ENCODE measurements at places on chromosomes 2 and 18.

DNA sequence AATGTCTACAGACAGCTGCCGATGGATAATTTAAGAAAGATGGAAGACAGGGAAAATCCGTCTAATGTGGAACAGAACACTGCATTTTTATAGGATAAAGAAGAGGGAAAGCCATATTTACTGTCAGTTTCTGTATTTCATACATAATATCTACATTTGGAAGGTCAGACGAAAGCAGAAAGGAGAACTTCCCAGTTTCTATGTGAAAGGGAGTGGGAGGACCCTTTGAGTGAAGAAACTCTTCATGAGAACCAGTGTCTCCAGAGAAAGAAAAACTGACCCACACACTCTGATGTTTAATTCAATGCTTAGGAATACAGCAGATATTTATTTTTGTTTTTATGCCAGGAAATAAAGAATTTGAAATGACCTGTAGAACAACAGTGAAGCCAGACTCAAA is 127.2 kb downstream of the CALCRL start:
- no peak for DNase-seq

DNA sequence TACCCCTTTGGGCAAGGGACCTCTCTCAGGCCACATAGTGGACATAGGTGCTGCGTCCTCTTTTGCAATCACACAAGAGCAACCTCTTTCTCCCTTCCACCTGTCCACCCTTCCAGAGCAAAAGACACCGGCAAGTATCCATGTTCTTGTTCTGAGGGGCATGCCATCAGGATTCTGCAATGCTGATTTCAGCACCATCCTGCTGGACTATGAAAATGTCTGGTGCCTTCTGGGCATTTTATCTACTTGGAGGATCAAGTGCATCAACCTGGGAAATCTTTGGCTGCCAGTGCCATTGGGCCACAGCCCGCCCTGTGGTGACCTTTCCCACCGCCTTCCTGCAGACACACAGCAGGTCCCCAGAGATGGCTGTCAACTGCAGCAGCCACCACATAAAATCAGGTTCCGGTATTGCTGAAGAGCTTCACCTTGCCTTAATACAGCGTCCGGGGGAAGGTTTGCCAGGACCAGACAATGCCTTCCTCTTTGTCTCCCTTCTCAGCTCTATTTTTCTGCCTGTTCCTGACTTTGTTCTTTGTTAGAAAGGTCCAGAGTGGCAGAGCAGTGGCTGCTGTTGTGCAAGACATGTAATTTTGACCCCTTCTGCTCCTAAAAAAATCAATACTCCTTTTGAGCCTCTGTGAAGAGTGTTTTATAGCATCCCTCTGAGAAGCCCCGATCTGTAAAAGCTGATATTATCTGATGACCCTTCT is 18.5 kb upstream of the BOD1L2 start:
- no peak for DNase-seq

DNA sequence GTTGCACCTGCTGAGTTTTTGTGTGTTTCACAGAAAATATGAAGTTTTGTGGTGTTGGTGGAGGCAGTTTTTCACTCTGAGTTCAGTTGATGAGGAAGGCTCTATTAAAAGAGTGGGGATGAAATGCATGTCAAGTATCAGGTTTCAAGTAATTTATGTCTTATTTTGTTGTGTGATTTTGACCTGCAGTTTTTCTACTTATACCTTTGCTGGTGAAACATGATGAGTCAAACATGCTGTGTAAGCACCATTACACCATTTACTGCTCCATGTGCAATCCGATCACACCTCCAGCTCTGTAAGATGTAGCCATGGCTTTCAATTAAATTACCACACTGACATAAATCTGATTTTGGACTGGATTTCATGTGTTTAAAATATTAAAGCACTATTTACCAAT is 174.5 kb upstream of the ZEB2 start:
- no peak for DNase-seq

DNA sequence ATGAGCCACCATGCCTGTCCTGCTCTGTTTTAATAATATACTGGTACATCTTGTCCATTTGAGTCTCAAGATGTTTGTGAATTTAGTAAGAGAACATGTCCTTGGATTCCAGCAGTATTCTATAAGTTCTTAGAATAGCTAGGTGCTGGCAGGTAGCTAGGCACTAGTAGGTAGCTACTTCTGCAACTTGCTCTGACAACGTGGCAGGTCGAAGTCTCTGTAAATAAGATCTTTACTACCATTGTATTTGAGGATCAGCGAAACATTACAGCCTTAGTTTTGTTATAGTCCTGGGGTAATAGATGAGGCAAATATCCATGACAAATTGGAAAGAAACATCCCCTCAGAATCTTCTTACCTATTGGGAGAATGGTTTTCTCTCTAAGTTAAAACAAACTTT is 14.2 kb upstream of the PRELID3A start:
- no peak for DNase-seq

DNA sequence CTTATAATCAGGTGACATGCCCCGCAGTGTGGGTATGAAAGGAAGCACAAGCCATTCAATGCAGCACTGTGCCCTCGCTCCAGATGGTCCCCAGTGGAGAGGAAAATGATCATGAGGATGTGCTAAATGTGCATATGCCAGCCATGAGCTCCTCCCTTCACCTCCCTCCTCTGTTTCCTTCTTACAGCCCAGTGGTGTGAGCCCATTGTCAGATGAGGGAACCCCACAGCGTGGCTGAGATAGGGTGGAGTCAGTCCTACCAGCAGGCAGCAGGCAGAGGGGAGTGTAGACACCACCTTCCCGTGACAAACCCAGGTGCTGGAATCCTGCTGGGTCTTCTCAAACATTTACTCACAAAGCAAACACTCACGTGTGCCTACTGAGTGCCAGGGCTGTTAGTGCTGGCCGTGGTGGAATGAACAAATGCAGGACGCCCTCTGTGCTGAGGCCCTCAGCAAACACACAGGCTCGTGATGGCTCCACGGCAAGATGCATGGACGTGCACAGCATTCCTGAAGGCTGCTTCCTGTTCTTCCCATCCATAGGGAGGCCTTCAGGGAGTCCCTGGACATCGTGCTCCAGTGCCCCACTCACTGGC is 181.7 kb upstream of the TPO start:
- DNase-seq, result no peak

Data from COLO829 (cell line).